Kidney epithelial cell (primary cell): ENCODE measurements at places on chromosomes 2 and 18. TPM values are rescaled to one million over a fixed set of nuclear protein-coding genes. Genes with fewer than 3 reads are reported as not detected.

GBX2 gene
- 0.84 and 3.0 TPM in 2 replicates for total RNA-seq

- DNase-seq, result peak; percentile 80
These were observed 93.0 kb upstream of the SMAD2 start for GRCh38 chr18:48023334-48024008.

DNA sequence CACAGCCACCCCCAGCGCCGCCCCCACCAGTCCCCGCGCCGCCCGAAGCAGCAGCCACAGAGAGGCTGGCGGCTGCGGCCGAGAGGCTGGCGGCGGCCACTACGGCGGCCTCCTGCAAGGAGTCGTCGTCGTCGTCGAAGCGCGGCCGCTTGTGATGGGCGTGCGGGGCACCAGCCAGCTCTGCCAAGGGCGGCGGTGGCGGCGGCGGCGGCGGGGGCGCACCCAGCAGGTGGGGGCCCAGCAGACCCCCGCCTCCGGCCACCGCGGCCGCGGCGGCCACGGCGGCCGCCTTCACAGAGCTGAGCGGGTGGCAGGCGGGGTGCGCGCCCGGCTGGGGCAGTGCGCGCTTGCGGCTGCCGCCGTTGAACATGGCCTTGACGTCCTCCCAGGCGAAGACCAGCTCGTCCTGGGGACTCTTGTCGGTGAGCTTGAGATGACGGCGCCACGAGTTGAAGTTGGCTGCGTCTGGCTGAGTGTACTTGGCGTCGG lies 3.3 kb downstream of the SKOR2 start:
- no peak for DNase-seq

DNAJC5G gene
- total RNA-seq, result not detected in 2 replicates

DNA sequence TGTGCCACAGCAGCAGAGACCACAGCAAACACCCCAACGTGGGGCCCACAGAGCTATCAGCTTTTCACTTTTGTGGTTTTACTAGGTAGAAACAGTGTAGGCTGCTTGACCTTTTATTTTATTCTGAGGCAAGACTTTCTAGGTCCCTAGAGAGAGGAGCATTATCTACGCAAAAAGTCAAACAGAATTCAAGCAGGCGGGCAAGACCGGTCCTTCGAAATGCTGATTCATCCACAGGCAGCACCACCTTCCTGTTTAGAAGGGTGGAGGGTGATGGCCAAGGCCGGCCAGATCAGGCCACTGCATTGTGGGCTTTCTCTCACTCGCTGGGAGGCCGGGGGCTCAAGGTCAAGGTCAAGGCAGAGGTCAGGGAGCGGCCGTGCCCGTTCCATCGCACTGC lies 573.0 kb downstream of the GALR1 start:
- no peak for DNase-seq

- DNase-seq, result no peak
These were observed 86.0 kb downstream of the KCTD1 start for GRCh38 chr18:26462355-26462754.

DNA sequence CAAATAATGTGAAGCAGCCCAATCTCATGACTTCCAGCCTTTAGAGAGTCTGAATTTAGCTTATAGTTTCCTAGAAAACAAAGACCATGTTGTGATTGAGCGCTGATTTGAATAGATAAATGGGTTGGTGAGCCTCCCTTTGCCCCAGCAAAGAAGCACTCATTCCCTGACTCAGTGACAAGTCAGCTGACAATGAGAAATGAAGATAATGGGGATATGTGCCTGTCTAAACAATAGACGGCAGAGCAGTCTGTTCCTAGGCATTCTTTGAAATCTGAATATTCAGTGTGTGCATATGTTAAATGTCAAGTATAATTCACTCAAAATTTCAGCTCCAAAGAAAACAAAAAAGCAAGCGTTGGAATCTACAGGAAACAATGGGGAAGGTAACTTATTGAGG lies 34.8 kb upstream of the LINC00305 start:
- no peak for DNase-seq

DNA sequence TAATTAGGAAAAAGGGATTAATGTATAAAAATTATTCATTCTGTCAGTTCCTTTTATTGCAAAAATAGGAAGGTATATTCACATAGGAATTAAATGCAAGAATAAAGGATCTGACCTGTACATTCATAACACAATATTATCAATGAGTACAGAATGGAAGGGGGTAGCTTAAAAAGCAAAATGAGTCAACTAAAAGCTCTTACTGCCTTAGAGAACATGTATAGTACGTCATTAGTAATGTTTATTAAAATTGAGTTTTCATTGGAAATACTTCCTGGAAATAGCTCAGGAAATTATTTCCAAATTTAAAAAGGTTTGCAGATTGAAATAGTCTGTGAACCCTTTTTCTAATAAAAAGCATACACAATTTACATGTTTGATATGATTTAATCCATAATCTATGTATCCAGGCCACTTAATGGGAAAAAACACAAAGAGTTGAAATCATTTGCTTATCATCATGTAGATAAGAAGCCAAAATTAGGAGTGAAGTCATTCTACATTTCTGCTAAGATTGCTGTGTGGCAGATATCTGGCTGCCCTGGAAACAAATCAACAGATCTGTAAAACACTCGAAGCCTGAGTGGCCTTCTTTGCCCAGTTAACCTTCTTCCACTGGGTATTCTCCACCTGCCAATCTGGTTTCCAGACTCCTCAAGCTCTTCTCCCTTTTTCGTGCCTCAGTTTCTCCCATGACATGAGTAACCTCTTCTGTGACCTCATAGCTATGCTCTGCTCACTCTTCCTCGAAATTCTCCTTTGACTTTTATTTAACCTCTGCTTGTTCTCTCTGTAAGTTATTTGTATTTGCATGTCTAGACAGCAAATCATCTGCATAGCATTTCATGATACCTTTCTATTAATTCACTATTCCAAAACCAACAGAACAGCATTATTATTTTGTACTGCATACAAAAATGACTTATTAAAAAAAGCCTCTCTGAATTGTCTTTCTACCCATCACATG lies 181.2 kb upstream of the REV1 start:
- no peak for DNase-seq

DNA sequence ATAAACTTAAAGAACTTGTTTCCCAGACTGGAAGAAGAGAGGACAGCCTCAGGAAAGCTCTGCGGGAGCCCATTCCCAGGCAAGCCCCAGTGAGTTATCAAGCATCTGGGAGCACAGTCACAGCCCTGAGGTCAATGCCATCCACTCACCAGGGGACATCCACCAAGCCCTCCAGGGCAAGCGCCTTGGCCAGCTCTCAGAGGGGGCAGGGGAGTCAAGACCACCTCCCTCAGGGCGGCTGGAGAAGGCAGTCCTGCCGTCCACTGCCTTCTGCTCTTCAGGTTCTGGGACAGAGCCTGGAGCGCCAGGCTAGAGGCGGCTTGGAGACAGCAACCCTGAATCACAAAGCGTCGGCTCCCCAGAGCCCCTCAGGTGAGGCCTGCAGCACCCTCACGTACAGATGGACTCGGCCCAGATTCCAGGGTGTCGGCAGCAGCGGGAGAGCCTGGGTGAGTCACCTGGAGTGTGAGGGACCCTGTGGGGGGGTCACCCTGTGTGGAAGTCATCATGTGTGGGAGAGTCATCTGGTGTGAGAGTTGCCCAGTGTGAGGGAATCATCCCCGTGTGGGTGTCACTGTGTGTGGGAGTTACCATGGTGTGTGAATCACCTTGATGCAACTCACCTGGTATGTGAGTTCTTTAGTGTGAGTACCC lies 100.9 kb upstream of the TEX51 start:
- no peak for DNase-seq

DNA sequence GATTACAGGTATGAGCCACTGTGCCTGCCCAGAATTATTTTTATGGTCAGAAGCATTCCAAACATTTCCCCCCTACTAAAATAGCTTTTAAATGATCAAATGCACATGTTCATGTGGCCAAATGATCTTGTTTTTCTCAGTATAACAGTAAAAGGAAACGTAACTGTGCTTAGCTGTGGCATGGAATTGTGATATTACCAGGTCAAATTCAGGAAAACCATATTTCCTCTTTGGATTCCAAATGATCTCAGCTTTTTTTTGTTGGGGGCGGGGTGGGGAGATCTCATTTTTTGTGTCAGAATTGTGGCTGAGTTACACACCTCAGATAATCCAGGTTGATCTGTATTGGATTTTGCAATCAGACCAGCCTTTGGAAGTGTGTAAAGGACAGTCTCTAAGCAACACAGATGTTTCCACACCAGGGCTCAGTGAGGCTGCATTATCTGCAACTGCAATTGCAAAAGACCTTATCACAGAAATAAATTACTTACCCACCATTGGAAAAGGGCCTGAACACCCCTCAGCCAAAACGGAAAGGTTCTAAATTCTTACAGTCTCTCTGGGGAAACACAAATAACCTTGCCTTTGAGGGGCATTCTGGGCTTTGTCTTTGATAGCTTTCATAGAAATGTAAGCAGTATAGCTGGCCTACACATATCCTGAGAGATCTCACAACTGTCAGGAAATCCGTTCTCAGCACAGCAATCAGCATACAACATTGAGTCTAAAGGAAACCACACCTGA lies 8.4 kb downstream of the CASP10 start:
- DNase-seq, result no peak

DNA sequence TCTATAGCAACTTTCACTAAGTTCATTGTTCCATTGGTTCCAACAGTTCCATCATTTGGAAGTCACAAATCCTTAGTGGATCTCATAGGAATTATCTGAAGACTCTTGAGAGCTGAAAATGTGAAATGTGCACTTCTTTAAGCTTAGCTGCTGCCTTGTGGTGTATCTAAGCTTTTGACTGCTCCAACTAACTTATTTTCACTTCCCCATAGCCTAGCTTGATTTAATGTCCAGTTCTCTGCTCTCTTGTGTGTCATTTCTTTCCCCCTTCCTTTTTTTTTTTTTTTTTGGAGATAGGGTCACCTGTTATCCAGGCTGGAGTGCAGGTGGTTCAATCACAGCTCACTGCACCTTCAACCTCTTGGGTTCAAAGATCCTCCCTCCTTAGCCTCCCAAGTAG lies 34.9 kb upstream of the CD302 start:
- no peak for DNase-seq

DNA sequence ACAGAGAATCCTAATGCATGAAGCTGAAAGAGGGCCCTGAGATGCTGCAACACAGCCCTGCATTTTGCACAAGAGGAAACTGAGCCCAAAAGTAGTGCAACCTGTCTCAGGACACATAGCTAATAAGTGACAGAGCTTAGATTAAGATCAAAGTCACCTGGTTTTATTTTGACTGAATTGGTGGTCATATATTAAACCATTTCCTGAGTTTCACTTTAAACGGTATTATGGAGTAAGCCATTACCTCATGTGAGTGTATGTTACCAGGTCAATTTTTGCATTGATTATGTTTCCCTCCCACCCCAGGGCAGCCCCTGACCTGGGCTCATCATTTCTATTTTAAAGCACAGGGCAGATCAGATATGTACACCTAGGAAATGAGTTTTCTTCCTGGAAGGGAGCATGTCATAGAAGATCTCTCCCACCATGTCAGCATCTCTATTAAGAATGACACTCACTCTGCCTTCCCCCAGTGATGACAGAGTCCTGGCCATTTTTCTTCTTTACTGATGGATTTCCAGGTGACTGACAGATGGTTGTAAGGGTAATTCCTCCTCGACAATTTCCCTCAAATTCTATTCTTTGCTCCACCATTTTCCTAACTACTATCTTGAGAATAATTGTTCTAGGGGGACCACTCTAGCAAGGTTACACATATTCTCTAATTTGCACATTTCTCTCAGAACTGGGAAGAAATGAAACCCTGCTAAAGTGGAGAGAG lies 441.3 kb upstream of the SLC14A2 start:
- DNase-seq, result no peak

IKZF2 gene
- 3.3 and 4.4 TPM in 2 replicates for total RNA-seq

DNA sequence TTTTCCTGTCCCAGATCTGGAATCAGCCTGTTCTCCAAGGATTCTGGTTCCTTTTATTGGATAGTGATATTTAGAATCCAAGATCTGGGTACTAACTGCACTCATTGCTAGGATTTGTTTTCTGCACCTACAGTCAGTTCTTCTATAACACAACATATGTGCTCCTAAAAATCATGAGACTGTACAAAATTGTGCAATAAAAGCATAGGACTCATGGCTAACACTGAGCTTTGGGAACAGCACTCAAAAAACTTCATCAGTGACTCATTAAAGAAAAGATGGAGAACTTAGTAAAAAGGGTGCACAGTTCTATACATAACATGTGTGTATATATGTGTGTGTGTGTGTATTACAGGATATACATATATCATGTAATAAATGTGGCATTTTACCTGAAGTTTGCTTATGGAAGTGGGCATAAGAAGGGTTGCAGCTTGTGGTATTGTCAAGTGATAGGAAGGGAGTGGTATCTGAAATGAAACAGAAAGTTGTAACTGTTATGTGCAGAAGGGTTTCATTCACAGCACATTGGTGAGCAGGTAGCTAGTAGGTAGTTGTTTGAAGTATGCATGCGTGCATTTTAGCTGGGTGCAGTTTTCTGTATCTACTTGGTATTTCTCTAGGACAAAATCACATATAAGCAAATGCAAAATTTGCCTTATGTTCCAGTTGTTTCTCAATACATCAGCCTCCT lies 5.9 kb upstream of the SCYGR2 start:
- DNase-seq, result no peak

- DNase-seq, result no peak
These were observed 82.8 kb downstream of the QPCT start for GRCh38 chr2:37427241-37427640.

DNA sequence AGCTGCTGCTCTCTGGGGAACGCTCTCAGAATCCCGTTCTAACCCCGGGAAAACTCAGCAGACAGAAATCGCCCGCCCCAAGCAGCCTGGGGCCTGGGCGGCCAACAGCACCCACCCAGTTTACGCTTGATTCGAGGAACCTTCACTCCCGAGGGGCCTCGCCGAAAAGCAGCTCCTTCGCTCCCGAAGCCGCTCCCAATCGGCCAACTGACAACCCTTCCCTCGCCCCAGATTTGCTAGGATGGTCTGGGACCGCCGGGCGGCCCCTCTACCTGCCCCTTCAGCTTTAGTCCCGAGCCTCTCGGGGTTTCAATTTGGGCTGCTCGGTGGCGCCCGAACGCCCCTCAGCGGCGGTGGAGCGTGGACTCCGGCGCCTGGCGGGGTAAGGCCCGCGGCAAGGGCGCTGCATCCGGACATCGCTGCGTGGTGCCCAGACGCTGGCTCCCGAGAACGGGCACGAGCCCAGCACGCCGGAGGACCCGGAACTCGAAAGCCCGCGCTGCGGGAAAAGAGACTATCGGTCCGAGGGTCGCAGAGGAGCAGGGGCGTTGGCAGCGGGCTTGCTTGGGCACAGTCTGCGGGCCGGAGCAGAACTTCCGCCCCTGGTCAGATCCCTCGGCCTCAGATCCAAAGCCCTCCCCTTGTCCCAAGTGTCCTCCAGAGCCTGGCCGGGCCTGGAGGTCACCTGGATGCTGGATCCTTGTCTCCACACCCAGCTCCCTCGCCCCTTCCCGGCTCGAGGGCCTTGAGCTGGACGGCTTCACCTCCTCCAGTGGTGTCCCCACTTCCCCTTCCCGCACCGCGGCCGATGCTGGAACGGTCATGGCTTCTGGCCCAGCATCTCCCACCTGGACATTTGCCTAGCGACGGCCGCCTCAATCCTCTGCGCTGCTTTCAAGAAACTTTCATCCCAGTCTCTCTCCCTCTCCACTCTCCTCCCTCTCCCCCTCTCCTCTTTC lies 3.0 kb upstream of the OTX1 start:
- no peak for DNase-seq

- DNase-seq, result no peak
These were observed 34.9 kb downstream of the RNU4ATAC start for GRCh38 chr2:121565389-121566250.

GRCh38 chr18:11667578-11667977 lies 21.5 kb upstream of the GNAL start:
- DNase-seq, result no peak
